Gastrocnemius medialis (tissue), 4 donors: ENCODE measurements at places on chromosomes 11 and 22. TPM values are rescaled to one million over a fixed set of nuclear protein-coding genes. Genes with fewer than 3 reads are reported as not detected.
A peak's percentile ranks its signal among the peaks of the same experiment; 100 is the strongest.

DNA sequence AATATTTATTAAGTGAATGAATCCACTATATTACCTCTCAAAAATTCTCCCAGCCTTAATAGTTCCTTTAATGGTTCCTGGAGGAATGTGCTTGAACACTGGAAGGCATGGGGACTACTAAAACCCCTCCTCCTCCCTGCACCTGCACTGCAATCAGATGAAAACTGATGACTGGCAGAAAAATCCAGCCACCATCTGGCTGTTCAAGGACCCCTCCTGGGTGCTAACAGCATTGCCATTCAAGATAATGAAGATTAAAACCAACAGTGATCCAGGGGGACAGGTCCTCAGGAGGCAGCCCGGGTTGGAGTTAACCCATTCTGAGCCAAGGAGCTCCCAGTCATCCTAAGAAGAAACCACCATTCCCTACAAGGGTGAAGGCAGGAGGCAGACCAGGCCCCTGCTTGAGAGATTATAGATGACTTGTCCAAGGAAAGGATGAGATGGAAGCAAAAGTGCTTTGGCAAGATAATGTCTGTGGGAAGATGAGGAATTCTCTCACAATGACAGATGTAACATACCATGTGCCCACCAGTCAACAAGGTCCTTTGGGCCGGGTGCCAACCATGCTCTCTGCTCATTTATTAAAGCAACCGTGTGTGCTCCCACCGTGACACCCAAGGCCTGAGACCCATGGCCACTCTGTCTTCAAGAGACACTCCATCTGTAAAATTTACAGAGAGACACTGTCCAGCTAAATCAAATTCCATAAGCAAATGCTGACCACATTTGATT is 90.6 kb downstream of the LARGE1 start:
- no peak for DNase-seq

HEPN1 gene
- not detected for total RNA-seq

DNA sequence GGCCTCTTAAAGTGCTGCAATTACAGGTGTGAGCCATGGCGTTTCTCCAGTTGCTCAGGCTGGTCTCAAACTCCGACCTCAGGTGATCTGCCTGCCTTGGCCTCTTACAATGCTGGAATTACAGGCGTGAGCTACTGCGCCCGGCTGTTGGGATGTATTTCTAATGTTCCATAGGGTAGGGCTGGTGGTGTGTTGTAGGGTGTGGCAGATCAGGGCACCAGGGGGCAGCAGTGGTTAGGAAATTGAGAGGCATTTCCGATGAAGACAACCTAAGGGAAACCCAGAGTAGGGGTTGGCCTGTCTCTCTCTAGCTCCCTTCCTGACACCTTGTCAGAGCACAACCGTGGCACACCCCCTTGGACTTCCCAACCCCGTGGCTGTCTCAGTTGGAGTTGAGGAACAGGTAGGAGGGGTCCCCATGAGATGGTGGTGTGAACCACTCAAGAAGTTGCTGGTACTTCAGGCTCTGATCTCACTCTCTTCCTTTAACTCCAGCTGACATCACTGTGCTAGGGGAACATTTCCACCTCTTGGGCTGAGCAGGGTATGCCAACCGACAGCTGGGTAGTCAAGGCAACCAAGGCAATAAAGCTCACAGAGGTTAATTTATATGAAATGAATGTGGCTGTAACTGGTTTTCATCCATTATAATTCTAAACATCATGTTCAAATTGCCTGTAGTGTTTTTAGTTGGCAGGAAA is 33.0 kb downstream of the YWHAH start:
- peak; percentile 48 for DNase-seq

GRCh38 chr11:127308291-127308690 is 307.7 kb upstream of the KIRREL3 start:
- DNase-seq = no peak

RAC2 gene
- total RNA-seq = not detected

DNA sequence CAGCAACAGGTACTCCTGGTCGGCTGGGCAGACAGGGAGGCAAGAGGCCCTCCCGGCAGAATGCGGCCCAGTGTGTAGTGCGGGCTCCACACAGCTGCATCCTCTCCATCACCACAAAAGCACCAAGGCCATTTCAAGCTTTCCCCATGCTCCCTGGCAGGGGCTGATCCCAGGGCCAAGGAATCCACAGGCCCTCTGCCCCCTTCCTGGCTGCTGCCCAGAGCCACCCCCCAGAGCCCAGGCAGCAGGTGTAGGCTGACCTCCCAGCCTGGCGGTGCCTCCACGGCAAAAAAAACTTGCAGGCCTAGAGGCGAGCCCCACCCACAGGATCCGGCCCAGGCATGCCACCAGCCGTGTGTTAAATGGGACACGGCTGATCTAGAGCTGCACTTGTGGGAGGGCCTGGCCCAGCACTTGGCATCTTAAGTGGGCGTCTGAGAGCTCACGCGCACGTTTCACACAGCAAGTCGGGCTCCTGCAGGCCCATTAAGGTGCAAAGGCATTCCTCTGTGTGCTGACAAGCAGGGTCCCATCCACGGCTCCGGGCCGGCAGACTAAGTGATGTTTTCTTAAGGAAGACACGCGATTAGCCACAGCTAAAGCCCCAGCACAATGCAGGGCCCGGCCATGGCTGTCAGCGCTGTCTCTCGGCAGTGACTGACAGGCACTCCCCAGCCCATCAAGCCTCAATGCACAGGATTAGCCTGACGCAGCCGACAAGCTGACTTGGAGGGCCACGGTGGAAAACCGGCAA is 19.8 kb upstream of the GNB1L start:
- DNase-seq = peak; percentile 8

DNA sequence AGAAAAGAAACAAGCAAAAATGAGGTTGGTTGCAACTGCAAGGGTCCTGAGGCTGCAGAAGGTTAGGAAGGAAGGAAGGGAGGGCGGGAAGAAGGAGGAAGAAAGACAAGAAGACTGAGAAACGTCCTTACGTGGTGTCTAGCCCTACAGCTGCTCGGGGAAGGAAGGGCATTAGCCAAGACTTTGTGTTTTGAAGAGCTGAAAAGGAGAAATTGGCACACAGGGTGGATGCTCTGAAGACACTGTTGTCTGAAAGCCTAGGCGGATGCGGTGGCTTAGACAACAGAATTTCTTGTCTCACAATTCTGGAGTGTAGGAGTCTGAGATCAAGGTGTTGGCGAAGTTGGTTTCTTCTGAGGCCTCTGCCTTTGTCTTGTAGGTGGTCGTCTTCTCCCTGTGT is 60.7 kb downstream of the MCM5 start:
- no peak for DNase-seq
